Stimulated activated CD4-positive, alpha-beta T cell treated with anti-CD3 and anti-CD28 coated beads, Interleukin-12 subunit alpha, Interleukin-12 subunit beta, amount 100 ng/mL, for 4 hours (primary cell): ENCODE measurements at places on chromosomes 12 and 14.
A peak's percentile ranks its signal among the peaks of the same experiment; 100 is the strongest.

GRCh38 chr14:32417956-32418552, 89.0 kb downstream of the AKAP6 start:
- DNase-seq = no peak

GRCh38 chr12:88665071-88665470, 84.8 kb upstream of the KITLG start:
- no peak for DNase-seq

GRCh38 chr14:68816183-68816942, 23.5 kb upstream of the ZFP36L1 start:
- DNase-seq = peak; percentile 90

- DNase-seq = no peak
Measured at GRCh38 chr14:68669111-68669511, 123.8 kb downstream of the ZFP36L1 start.

GRCh38 chr14:96095581-96096476, 56.7 kb downstream of the C14orf132 start:
- no peak for DNase-seq

- DNase-seq = no peak
Measured at GRCh38 chr14:103330536-103330935, 3.5 kb upstream of the EIF5 start.

- DNase-seq = peak; percentile 52
Measured at GRCh38 chr12:106956048-106956578, 406 bp downstream of the TMEM263 start.

GRCh38 chr12:108284163-108284562, 54.9 kb downstream of the CMKLR1 start:
- no peak for DNase-seq

GRCh38 chr12:7937833-7938506, 2.0 kb upstream of the SLC2A3 start:
- DNase-seq = no peak

DNA sequence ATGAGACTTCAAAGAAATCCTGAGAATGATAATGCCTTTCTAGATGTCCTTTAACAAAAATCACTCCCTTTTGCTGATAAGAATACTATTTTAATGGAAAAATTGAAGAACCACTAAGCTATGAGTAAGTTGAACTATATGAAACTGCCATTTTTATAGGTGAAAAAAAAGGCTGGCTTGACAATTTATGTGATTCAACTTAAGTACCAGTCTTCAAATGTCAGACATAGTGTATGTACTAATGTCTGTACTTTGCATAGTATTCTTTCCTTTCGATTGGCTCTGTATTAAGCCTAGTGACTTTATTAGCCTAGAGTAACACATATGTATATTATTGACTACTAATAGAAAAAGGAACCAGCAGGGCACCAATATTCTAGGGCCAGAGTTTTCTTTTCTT, 11.9 kb downstream of the HEATR5A start:
- DNase-seq = no peak

- DNase-seq = no peak
Measured at GRCh38 chr12:104886418-104887401, 71.4 kb downstream of the SLC41A2 start.

- no peak for DNase-seq
Measured at GRCh38 chr14:69081271-69081670, 71.6 kb downstream of the DCAF5 start.

DNA sequence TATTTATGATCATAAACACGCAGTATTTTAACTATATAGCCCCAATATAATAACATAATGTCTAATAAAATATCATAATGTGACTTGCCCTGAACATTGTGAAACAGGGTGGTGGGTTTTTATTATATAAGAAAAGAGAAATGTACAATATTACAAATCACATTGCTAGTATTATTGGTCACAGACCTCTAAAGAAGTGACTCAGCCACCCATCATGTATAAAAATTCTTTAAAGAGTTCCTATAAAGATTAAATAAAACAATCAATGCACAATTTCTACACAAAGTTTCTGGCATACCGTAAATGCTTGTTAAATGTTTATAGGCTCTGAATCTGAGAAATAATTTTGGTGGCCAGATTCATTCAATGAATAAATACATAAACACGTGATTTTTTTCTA, 28.9 kb downstream of the ABCC9 start:
- DNase-seq = no peak
